Lower leg skin (tissue), 4 donors: ENCODE measurements at places on chromosomes 4 and X.
A peak's percentile ranks its signal among the peaks of the same experiment; 100 is the strongest.

DNA sequence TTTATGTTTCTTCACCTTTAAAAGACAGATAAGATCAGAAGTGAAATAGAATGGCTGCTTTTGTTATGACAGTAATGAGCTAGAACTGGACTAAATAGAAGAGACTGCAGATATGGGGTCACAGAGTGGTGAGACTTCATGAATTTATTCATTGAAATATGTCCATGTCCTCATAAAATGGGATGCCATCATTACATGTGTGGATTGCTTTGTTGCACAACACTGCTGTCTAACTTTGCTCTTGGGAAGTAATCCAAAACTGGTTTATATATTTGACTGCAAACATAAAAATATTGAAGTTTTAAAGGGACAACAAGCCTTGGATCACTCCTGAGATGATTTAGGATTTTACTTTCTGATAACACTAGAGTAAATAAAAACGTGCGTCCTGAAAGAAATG is 209.2 kb upstream of the FAT4 start:
- no peak for DNase-seq

DNA sequence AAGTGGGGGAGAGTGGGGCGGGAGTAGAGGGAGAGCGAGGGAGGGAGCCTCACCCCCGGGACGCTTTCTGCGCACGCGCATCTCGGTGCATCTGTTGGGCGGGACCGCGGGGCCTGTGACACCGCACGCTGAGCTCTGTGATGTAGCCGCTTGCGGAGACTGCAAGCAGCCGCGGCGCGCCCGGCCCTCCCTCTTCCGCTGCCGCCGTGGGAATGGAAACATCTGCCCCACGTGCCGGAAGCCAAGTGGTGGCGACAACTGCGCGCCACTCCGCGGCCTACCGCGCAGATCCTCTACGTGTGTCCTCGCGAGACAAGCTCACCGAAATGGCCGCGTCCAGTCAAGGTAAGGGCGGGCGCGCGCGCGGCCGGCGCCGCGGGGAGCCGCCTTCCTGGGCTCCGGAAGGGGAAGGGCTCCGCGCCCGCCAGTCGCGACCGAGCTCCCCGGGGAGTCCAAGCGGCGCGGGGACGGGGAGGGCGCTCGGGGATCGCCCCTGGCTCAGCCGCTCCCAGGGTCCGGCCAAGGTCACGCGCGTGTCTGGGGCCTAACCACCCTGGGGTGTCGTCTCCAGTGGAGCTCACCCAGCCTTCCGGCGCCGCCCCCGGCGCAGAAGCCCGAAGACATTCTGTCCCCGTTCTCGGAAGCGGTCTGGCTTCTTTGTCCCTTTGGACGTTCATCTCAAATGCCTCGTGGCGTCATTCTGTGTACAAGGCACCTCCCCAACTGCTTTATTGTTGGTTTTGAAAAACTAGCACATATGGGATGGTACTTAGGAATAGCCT is at the start of gene FUNDC2:
FUNDC2 (plus strand) TSS at position 118 of the 782 bp plus-strand sequence; CDS start at position 213, 95 bp downstream.
- DNase-seq, result peak; percentile 91

DNA sequence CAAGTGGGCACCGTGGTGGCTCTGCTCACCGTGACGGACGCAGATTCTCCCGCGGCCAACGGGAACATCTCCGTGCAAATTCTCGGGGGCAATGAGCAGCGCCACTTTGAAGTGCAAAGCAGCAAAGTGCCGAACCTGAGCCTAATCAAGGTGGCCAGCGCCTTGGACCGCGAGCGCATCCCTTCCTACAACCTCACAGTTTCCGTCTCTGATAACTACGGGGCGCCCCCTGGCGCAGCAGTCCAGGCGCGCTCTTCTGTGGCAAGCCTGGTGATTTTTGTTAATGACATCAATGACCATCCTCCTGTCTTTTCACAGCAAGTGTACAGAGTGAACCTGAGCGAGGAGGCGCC is 2.7 kb downstream of the FAT4 start:
- DNase-seq, result peak; percentile 89

DNA sequence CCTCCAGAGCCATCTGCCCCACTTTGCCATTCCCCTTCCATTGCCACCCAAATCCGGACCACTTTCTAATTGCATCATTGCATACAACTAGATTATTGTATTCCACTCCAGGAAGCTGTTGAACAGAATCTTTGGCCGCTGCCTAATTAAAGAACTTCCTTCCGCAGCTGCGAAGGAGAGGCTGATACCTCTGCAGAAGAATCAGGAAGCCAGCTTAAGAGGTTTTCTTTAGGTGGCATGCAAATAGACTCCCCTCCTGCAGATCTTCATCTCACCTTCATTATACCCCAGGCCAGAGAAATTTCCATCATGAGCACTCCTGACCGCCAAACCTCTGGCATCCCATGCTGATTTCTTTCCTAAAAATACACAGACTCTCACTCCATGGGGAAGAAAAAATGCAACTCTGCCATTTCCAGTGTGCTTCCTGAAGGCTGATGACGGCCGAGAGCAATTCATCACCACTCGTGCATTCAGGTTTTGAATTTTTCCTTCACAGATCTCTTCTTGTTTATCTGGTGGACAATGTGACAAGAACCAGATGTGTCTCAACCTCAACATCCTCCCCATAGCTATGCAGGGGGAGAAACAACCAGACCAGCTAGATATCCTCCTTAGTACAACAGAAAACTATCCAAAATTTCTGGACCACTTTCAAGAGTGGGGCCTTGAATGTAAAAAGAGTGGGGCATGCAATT is 31.2 kb downstream of the LGI2 start:
- no peak for DNase-seq

DNA sequence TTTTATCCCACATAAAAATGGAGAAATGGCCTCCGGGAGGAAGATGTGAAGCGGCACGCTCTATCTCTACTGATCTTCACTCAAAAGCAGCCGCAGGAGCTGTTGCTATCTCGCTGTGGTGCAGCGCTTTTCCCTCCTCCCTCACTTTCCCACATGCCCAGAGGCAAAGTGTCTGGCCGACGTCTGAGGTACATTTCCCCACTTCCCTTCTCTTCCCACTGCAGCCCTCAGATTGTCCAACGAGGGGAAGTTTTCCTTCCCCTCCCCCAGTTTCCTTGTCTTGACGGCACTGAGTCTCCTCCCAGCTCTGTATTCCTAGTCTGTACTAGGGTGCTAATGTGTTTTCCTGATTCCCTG is 660 bp upstream of the COL25A1 start:
- no peak for DNase-seq

DNA sequence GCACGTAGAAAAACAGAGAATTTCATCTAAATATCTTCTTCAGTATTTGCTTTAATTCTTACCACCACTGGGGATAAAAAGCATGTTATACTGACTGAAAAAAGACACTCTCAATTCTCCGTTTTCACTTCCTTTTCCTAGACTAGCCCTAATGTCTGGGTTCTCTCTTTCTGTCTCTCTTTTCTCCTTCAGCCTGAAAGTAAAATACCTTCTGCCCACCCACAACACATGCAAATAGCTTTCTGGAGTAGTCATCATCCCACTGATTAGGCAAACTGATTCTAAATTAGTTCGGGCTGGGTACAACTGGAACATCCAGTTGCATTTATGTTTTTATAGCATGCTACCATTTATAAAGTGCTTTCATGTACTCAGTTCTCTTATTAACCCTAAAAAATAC is 142.4 kb upstream of the ANKRD50 start:
- DNase-seq, result no peak

DNA sequence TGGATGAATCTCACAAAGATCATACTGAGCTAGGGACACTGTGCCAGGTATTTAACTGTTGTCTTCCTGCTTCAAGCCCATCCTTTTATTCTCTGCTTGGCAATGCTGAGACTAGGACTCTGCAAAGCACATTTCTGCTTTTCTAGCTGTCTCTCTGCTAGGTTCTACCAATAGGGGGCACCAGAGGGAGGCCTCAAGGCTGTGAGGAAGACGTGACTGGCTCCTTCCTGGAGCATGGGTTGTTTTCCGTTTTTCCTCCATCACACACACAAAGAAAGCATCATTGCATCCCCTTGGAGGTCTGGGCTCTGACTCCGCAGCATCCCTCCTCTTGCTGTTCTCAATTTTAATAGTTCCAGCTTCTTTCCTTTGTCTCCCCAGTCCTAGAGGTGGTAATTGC is 10.9 kb upstream of the DCTD start:
- DNase-seq, result no peak

DNA sequence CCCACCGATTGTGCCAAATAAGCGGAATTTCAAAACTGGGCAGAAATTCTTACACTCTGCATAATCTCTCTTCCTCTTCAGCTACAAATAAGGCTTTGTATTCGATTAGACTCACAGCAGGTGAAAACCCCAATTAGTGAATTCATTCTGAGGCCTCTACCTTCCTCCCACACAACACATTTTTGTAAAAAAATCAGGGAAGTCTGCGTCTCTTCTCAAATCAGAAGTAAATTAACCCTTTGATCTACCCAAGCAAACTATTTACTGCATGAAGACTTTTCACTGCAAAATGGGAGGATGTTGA is 200.6 kb upstream of the FTHL17 start:
- DNase-seq, result no peak

DNA sequence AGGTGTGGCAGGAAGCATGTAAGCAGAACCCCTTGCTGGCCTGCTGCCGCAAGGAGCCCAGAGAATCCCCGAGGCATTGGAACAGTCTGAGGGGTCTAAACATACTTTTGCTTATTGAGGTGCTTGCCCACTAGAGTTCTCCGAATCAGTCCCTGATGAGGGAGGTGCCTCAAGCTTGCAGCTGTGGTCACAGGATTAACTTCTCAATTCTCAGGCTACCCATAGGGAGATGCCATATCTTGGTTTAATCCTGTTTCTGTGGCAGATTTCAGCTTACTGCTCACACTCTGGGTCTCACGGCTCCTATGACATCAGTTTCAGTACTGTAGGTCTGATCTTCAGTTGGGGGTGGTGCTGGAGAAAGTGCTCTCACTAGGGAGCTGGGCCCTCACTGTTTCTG is 39.9 kb downstream of the CCNG2 start:
- no peak for DNase-seq

- DNase-seq, result no peak
Observed at GRCh38 chr4:1216869-1217294, 32.0 kb downstream of the CTBP1 start.
